ENCODE measurements at places on chromosomes 11 and 22. TPM values are rescaled to one million over a fixed set of nuclear protein-coding genes. Genes with fewer than 3 reads are reported as not detected.
A peak's percentile ranks its signal among the peaks of the same experiment; 100 is the strongest.

Gene CELSR1
- total RNA-seq: 10.5 TPM

- H3K27ac ChIP-seq: no peak overlapping the region
- no peak overlapping the region for H3K4me3 ChIP-seq
- peaks cover 18% of the 10 kb centered on the region for H3K27me3 ChIP-seq
- no peaks in the 10 kb centered on the region for H3K36me3 ChIP-seq
- H3K4me1 ChIP-seq: no peaks in the 10 kb centered on the region
- DNase-seq: no peak
Observed at GRCh38 chr11:120657306-120658070, 145.9 kb downstream of the GRIK4 start.

- no peaks in the 10 kb centered on the region for H3K36me3 ChIP-seq
- no peaks in the 10 kb centered on the region for H3K27me3 ChIP-seq
Observed at GRCh38 chr11:106482917-106483785, 405.7 kb downstream of the AASDHPPT start.

Gene MUC5AC
- not detected for total RNA-seq

DNA sequence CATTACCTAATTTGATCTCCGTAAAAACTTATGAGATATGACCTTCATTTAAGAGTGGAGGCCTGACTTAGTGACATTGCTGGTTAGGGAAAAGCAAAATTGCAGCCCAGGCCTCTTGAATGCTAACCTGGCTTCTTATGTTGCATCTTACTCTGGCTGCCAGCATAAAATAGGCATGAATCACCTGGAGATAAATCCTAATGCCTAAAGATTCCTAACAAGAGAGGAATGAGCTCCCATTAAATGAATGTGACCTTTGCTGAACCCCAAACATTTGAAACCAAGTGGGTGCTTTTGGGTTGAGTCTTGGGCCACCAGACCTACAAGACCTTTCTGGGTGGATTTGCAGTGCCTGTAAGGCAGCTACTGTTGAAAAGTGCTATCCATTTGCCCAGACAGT, 1145.6 kb upstream of the TENM4 start:
- H3K27ac ChIP-seq: no peak overlapping the region
- no peaks in the 10 kb centered on the region for H3K4me1 ChIP-seq
- H3K36me3 ChIP-seq: no peaks in the 10 kb centered on the region
- H3K27me3 ChIP-seq: no peaks in the 10 kb centered on the region

Gene P2RY2
- total RNA-seq: 13.1 TPM

DNA sequence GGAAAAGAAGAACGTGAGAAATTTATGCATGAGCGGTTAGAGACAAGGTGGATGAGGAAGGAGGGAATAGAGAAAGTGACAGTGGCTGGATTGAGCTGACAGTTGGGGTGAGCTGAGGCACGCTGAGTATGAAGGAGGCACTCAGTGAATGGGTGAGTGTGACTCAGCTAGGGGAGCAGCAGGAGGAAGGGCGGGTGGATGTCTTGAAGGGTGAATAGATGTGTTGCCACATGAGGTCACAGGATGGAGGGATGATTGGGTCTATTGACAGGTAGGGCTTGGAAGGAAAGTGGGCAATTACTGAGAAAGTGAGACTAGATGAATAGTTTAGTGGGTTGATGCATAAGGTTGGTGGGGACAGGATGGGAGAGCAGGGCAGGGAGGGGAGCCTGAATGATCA, 8.0 kb downstream of the IFITM10 start:
- no peaks in the 10 kb centered on the region for H3K36me3 ChIP-seq
- peaks cover 20% of the 10 kb centered on the region for H3K27me3 ChIP-seq
- no peak overlapping the region for H3K27ac ChIP-seq
- no peak for DNase-seq
- H3K4me3 ChIP-seq: no peak overlapping the region

GRCh38 chr11:63489879-63490278, 1.1 kb downstream of the PLAAT5 start:
- no peak for DNase-seq
- peaks cover 12% of the 10 kb centered on the region for H3K4me1 ChIP-seq

Gene FXYD2
- 0.80 TPM for total RNA-seq

- no peak overlapping the region for H3K4me3 ChIP-seq
- no peaks in the 10 kb centered on the region for H3K36me3 ChIP-seq
- no peaks in the 10 kb centered on the region for H3K27me3 ChIP-seq
Observed at GRCh38 chr11:34223021-34223813, 117.8 kb downstream of the NAT10 start.

GRCh38 chr11:86784241-86784681, 16.1 kb upstream of the PRSS23 start:
- H3K4me3 ChIP-seq: no peak overlapping the region
- H3K4me1 ChIP-seq: no peaks in the 10 kb centered on the region
- DNase-seq: no peak
- no peak overlapping the region for H3K27ac ChIP-seq

DNA sequence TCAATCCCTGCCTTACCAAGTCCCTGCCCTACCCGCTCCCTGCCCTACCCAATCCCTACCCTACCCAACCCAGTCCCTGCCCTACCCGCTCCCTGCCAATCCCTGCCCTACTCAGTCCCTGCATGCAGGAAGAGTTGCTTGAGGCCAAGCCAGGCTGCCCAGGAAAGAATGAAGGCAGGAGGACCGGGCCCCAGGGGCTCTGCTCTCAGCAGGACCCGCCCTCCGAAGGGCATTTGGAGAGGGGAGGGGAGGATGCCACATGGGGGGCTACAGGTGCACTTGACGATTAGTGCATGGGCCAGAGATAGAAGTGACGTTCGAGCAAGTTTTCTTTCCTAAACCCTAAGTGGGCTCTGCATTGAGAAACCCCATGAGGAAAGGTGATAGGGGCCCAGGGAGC, 581.2 kb downstream of the TBC1D22A start:
- no peak for DNase-seq
- no peaks in the 10 kb centered on the region for H3K36me3 ChIP-seq
- peaks cover 16% of the 10 kb centered on the region for H3K27me3 ChIP-seq
- H3K4me3 ChIP-seq: no peak overlapping the region
- H3K27ac ChIP-seq: no peak overlapping the region
- H3K4me1 ChIP-seq: no peaks in the 10 kb centered on the region

Gene ANO5
- 63.9 TPM for total RNA-seq

DNA sequence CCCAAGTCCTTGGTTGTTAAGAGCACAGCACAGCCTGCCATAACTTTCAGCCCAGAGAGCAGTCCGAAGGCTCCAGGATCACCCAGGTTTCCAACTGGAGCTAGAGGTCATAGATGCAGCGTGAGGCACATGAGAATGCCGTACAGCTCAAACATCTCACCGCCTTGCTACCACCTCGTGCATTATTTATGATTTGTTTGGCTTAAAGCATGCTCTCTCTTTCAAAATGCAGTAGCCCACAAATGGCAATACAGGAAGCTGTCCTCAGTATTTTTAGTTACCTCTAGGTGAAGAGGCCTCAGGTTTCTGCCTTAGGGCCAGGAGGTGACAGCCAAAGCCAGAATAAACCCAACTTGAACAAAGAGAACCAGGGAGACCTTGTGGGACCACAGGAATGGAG, 14.4 kb downstream of the SCN3B start:
- H3K27me3 ChIP-seq: no peaks in the 10 kb centered on the region
- no peak for DNase-seq
- H3K36me3 ChIP-seq: no peaks in the 10 kb centered on the region
- H3K4me3 ChIP-seq: no peak overlapping the region
- no peaks in the 10 kb centered on the region for H3K4me1 ChIP-seq

DNA sequence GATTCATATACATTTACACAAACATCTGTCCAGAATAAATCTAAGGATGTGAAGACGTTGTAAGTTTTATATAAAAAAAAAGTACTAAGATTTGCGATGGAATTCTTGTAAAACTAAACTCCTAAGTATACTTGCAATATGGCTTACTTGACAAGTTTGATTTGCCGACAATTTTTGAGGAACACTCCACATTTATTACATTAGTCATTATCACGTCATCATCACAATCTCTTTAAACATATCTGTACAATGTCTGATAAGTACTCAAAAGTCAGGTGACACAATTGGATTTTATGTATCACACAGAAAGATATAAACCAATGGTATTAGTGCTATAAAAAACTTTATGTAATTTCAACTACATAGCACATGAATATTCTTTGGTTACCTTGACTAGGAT, 30.4 kb downstream of the IMMP1L start:
- no peaks in the 10 kb centered on the region for H3K4me1 ChIP-seq
- H3K4me3 ChIP-seq: no peak overlapping the region

Gene C11orf21
- 29.9 TPM for total RNA-seq

DNA sequence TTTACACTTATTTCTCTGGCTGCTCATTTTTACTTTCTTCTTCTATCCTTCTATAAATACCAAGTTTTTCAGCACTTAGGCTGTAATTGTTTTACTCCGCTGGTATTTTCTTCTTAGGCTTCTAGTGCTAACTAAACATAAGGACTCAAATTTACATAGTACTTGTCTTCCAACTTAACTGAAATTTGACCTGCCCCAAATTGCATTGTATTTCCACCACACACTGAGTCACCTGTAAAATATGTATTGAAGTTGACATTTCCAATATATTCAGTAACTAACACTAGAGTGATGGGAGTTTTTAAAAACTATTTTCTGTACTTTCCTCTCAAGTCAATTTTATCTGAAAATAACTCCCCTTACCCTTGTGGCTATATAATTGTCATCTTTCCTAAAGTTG, 1794.1 kb upstream of the RAG2 start:
- DNase-seq: no peak
- no peaks in the 10 kb centered on the region for H3K4me1 ChIP-seq
- no peak overlapping the region for H3K4me3 ChIP-seq
- H3K27ac ChIP-seq: no peak overlapping the region
- no peaks in the 10 kb centered on the region for H3K27me3 ChIP-seq

GRCh38 chr11:109606256-109606655, 184.3 kb downstream of the C11orf87 start:
- no peak overlapping the region for H3K27ac ChIP-seq
- no peaks in the 10 kb centered on the region for H3K4me1 ChIP-seq
- no peaks in the 10 kb centered on the region for H3K36me3 ChIP-seq
- no peak for DNase-seq

DNA sequence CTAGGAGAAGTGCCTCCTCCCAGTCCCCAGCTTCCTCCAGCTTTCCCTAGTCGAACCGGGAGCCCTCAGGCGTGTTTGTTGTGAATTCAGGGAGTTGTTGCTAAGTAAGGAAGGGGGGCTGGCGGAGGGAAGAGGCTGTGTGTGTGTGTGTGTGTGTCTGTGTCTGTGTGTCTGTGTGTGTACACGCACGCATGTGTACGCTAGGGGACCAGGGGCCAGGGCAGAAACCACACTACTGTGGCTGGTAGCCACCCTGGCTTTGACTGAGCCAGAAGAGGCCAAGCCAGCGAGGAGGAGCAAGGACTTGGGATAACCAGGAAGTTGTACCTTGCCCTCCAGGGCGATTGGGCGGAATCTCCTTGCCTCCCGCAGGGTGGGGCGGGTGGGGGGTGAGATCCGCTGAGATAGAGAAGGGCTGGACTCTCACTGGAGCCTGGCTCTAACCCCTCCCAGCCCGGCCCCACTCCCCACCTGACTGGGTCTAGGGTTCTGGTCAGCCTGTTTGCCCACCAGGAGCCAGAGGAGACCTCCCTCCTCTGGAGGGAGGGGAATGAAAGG, 7.5 kb downstream of the BCL9L start:
- peak overlapping the region; percentile 94 for H3K27ac ChIP-seq
- peak; percentile 77 for DNase-seq
- no peaks in the 10 kb centered on the region for H3K36me3 ChIP-seq

Gene ARHGAP42
- 9.1 TPM for total RNA-seq

DNA sequence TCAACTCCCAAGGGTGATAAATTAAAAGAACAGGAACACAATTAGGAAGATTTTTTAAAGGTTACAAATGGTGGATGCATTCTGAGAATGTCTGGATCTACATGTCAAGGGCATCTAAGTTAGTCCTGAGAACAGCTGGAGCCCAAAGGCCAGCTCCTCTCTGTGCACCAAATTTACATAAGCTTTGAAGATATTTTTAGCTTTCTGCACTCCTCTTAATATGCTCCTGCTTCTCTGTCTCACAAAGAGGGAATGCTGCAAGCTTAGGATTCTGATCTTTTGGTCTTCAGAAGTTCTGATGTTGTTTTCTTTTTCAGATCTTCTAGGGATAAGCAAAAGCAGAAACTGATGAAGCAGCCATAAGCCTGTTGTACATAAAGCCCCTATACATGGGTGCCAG, 309.8 kb upstream of the NCAM1 start:
- peaks cover 44% of the 10 kb centered on the region for H3K4me1 ChIP-seq
- peak overlapping the region; percentile 64 for H3K27ac ChIP-seq
- DNase-seq: no peak
- no peaks in the 10 kb centered on the region for H3K27me3 ChIP-seq
